AG08396 (cell line): ENCODE measurements at places on chromosomes 7 and 10.
A peak's percentile ranks its signal among the peaks of the same experiment; 100 is the strongest.

DNA sequence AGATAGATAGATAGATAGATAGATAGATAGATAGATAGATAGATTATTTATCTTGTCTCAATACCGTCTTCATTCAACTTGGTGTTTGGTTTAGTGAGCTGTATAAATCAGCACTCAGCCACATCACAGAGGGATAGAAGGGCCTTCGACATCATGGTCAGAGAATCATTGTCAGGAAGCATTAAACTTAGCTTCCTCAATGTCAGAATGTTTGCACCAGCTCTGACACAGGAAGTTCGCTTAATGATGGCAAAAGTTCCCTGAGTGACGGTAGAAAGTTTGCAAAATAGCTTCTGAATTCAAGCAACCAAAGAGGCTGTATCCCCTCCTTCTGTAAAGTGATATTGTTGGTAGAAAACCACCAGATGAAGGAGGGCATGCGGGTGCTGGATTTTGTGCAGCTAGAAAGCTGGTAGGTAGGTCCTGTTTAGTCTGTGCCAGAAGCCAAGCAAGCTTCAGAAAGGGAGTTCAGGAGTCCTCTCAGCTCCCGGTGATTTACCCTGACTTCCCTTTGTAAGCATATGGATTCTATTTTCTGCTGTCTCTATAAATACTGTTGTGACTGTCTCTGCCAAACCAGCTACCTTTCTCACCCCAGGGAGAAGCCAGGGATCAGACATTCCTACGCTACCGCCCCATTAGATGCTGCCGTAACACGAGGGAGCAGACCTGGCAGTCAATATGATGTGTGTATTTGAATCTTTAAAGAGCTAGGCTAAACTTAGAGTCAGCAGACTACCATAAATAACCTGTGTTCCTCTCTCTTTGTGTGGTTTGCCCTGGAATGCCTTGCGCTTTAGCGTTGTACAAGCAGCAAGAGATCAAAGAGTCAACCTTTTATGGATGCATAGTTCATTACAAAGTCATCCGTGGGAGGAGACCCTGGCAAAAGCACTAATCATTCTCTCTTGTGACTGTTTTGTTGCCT is 200.5 kb upstream of the KIAA1217 start:
- no peak for DNase-seq

DNA sequence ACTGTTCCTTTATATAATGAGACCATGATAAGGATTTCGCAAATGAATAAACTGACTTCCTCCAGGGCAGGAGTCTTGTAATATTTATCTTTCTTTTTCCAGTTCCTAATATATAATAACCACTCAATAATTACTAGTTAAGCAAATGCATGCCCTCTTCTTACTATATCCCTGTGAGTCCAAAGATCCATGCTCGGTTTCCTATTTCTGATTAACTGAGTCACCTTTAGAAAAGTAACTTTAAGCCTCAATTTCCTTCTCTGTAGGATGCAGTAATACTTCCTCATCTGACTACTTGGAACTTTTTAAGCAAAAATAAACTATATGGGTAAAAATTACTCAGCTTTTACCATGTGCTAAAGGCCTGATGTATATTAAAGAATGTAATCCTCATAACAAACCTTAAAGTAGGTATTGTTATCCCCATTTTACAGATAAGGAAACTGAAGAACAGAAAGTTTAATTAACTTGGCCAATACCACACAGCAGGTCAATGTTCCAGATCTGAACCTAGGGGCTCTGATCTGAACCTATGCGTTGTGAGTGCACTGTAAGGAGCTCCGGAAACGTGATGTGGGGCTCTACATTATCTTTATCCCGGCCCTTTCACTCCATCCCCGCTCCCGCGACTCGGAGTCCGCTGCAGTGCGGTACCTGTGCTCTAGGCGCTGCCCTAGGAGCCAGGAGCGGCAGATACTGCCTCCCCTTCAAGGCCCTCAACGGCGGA is 458 bp downstream of the COX15 start:
- DNase-seq: no peak

GRCh38 chr10:83352588-83352987 is 786.7 kb upstream of the GHITM start:
- no peak for DNase-seq

DNA sequence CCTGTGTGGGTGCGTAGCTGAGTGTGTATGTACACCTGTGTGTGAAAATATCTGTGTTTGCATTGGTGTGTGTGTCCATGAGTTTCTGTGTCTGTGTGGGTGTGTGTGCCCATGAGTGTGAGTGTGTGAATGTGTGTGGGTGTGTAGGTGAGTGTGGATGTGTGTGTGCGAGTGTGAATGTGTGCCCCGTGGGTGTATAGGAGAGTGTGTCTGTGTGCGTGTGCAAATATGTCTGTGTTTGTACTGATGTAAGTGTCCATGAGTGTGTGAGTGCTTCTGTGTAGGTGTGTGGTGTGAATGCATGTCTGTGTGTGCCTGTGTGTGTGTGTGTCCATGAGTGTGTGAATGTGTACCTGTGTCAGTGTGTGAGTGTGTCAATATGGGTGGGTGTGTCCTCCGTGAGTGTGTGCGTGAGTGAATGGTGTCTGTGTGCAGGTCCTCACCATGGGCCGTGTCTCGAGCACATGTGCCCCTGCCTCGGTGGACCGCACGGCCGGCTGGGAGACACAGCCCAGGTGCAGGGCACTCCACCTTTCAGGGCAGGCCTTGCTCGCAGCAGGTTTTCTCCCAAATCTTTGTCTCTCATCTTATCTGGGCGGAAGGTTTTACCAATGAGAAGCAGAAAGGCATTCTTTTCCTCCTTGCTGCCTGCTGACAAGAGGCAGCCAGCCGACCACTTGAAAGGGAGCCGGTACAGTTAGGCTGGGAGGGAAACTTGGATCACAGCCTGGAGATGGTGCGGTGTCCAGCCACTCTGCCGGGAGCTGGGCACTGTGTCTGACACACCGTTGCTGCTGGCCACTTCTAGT is 107.1 kb upstream of the FAM20C start:
- DNase-seq: peak; percentile 68

DNA sequence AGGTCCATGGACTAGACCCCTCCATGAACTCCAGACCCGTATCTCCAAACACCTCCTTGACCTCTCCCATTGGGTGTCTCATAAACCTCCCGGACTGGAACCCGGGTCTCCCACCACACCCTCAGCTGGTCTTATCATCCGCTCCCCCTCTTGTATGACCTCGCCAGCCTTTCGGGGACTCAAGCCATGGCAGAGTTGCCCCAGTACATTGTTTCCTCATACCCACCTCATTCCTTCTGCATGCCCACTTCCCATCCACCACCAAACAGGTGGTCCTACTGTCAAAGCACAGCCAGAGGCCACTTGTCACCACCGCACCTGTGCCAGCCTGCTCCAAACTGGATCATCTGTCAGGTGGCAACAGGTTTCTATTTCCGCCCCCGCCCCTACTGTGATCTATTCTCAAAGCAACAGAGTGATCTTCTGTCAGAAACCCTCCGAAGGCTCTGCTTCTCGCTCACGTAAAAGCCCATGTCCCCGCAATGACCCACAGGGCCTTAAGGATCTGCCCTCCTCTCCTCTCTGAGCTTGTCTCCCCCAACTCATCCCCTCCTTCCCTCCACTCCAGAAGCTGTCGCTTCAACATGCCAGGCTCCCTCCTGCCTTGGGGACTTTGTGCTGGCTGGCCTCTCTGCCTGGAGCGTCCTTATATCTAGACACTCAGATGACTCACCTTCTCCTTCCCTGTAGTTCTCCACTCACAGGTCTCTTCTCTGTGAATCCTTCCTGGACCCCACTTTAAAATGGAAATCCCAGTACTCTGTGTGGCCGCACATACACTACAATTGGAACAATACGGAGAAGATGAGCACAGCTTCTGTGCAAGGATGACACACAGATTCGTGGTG is 22.8 kb upstream of the PRKAG2 start:
- DNase-seq: no peak

GRCh38 chr7:155338632-155339320 is 41.1 kb downstream of the INSIG1 start:
- no peak for DNase-seq

DNA sequence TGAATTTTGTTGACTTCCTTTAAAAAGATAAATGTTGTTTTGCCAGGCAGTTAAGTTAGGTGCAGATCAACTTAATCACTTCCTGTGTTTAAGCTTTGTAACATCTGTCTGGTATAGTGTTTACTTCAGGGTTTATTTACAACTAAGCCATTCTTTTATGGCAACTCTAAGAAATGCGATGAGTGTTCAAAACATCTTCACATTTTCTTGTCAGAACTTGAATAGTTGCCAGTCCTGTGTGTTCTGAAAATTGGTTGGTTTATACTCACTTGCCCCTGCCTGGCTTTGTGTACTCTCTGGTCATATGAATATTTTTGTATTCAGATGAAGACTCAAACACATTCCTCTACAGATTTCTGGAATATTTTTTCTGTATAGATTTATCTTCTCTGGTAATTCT is 327.2 kb downstream of the MDFIC start:
- DNase-seq: no peak

DNA sequence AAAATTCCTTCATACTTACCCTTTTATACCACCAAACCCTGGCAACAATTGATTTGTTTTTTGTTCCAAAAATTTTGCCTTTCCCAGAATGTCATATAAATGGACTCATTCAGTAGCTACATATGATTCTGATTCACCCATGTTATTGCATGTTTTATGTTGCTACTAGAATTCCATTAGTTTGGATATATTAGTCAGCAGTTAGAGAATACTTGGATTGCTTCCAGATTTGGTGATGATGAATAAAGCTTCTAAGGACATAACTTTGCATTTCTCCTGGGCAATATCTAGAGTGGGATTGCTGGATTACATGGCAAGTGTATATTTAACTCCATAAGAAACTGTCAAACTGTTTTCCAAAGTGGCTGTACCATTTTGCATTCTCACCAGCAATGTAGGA is 806.9 kb downstream of the DNAJB9 start:
- DNase-seq: no peak

DNA sequence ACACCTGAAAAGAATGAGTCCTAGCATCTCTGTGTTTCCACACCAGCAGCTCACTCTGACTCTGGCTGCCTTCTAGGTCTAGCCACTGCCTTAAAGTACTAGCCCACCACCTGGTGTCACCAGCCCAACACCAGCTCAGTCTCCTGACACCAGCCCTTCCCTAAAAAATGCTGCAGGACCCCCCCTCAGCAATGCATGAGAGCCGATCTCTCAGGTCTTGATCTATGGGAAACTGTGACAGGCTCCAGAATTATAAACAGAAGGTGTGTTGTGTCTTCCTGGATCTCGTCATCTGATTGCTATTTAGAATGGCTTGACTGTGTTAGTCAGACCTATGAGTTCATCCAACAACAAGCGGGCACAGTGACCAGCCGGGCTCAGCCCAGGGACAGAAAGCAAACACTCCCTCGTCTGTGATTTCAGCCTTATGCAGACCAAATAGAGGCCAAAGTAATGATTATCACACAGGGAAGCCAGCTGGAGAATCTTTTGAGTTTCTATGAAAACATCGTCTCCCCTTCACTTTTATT is 66.6 kb downstream of the CUBN start:
- DNase-seq: peak; percentile 53

DNA sequence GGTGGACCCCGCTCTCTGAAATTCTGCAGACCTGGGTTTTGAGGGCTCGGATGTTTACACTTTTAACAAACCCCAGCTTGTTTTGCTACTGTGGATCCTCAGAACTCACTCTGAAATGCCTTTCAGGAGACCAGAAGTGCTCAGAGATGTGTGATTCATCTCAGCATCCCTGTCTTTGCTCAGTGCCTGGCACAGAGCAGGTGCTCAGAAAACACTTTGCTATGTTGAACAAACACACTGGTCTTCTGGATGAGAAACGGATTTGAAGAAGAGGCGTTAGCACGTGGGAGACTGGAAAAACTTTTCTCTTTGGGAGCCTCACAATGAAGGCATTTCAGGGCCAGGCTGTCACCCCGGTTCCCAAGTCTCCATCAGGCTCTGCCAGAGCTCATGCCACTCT is 53.3 kb downstream of the SH3PXD2A start:
- no peak for DNase-seq

- peak; percentile 7 for DNase-seq
Observed at GRCh38 chr7:98250789-98251188, 1.2 kb downstream of the TECPR1 start.

DNA sequence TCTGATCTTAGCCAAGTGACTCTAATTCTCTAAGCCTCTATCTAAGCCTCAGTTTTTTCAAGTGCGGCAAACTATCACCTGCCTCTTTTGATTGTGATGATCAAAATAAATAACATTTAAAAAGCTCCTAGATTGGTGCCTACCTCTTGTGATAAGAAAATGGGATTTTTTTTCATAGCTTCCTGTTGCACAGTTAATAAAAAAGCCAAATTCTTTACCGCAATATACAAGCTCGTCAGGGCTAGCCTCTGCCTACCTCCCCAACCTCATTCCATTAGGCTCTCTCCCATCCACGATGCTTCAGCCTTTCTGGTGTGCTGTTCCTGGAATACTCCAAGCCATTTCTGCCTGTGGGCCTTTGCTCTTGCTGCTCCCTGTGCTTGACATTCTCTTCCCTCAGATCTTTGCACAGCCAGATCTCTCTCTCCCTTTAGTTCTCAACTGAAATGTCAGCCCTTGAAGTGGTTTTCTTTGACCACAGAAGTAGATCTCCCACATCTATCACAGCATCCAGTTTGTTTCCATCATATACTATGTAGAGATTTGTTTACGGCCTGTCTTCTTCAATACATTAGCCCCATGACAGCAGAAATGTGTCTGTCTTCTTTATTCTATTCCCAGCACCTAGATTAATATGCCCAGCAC is 48.8 kb downstream of the SFR1 start:
- DNase-seq: no peak

- DNase-seq: no peak
Observed at GRCh38 chr7:92876836-92877235, 40.5 kb upstream of the CDK6 start.

DNA sequence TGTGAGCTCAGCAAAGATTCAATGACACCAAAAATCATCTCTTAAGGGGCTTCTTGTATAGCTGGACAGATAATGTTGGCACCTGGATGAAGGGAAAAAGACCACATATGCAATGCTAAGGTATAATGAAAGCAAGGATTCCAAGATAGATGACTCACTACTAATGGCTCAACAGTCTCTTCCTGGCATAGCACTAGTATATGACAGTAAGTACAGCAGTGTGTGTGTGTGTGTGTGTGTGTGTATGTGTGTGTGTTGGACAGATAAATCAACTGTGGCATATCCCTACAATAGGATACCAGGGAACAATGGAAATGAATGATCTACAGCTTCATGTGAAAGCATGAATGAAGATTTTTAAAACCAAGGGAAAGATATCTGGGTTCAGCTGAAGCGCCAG is 257.1 kb downstream of the SFMBT2 start:
- DNase-seq: no peak

- DNase-seq: peak; percentile 15
Observed at GRCh38 chr10:24415455-24416125, 206.7 kb downstream of the KIAA1217 start.
